ENCODE measurements at places on chromosomes 7 and 10.

GRCh38 chr10:44978570-44979280 is at the start of gene DEPP1:
TSS of gene DEPP1 (minus strand) at chr10:44978809. CDS start at chr10:44978030, 779 bp downstream.
- DNase-seq, result no peak

DNA sequence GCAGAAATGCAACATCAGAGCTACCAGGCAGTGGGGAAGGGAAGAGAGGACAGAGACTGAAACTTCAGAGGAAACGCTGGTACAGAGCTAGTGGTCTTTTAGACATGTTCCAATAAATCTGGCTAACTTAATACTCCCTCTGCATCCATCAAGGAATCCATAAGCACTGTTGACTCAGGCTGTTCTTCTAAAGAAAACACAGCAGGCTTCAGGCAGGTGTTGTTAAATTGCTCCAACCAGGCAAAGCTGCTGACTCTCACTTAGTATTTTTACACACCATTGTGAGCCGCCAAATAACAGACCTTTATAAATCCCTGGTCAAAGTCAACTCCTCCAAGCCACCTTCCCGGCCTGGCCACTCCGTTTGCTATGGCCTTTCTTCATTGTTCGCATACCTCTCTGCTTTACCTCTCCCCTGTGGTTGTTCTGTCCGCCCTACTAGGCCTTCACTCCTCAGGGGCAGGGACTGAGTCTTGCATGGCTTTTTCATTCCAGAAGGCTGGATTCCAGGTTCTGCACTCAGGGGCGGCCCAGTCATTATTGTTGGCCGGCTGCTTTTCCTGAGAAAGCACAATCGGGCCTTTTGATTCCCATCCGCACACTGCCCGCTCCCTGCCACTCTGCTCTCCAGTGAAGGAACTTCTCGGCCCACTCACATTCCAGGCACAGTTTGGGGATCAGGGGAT is 18.4 kb downstream of the CREB3L2 start:
- no peak for DNase-seq

- no peak for DNase-seq
Observed at GRCh38 chr10:93437946-93438612, 44.1 kb downstream of the MYOF start.

DNA sequence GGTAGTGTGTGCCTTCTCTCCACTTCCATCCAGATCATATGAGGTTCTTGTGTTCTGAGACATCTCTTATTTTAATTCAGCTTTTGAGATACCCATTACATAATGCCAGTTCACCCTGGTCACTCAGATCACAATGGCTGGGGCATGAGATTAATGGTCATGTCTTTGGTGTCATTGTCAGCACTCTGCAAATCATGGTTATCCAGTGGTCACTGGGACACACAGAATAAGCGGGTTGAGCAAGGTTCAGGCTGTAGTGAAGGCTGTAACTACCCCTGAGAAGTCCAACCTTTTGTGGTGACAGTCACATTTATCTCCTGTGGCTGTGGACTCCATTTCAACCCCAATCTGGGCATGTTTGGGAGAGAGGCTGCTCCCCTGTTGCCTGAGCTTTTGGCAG is 35.8 kb downstream of the SORCS3 start:
- DNase-seq, result no peak

GRCh38 chr10:52571018-52571417 is 201.6 kb downstream of the MBL2 start:
- no peak for DNase-seq

GRCh38 chr10:43355749-43356371 is 15.6 kb upstream of the FXYD4 start:
- DNase-seq, result no peak

DNA sequence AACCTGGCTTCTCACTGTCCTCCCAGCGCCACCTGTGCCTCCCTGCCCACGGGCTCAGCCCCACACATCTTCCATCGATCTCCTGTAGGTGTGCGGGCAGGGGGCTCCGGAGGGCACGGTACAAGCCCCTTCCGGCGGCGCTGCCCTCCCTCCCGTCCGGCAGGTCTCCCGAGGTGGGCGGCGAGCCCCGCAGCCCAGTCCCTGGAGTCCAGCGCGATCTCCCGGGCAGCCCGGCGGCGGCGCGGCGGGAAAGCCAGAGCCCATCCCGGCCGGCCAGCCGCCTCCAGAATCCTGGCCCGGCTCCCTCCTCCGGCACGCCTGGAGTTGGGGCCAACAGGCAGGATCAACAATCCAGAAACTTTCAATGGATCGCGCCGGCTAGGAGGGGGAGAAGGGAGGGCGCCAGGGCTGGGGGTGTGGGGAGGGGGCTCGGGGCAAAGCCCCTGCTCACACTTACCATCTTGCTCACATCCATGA is 100.1 kb downstream of the HIP1 start:
- DNase-seq, result no peak

DNA sequence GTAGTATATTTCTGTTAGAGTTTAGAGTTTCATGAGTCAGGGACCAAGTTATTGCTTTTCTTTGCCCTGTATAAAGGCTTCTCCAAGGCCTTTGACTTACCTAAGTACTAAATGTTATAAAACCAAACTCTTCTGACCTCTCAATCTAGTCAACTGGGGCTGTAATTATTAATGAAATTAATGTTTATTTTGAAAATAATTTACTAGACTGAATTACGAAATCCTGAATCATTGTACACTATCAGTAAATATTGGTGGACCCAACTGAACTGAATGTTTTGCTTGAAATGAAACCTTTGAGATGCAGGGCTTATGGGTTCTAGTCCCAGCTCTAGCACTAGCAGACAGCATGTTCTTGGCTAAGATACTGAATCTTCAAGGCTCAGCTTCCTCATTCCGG is 1.7 kb upstream of the CYP2C9 start:
- DNase-seq, result no peak

- DNase-seq, result no peak
Observed at GRCh38 chr10:11396311-11396955, 215.0 kb downstream of the USP6NL start.

DNA sequence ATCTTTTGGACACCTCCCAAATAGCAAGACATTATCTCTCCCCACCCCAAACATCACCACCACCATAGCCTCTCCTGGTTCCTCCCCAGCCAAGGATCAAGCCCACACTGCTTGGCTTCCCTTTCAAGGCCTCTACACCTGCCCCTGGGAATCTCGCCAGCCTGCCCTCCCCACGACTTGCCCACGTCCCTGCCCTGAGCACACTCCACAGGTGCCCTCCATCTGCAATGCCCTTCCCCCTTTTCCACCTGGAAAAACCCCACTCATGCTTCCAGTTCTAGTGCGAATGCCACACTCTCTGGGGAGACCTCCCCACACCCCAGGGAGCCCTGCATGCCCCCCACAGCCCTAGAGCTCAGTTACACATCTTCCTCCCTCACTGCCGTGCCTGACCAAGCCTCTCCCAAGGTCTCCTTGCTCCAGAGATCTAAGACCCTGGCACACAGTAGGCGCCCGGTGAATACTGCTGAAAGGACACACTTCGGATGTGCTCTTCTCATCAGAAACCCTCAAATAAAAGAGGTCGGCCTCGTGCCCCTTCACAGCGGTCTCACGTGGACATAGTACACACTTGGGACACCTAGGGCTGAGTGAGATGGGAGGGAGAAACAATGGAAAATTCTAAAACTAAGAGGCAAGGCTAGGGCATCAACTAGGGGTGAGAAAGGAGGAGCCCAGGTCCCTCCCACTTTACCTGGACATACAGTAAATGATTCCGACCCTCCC is 91.4 kb downstream of the DLG5 start:
- DNase-seq, result no peak

DNA sequence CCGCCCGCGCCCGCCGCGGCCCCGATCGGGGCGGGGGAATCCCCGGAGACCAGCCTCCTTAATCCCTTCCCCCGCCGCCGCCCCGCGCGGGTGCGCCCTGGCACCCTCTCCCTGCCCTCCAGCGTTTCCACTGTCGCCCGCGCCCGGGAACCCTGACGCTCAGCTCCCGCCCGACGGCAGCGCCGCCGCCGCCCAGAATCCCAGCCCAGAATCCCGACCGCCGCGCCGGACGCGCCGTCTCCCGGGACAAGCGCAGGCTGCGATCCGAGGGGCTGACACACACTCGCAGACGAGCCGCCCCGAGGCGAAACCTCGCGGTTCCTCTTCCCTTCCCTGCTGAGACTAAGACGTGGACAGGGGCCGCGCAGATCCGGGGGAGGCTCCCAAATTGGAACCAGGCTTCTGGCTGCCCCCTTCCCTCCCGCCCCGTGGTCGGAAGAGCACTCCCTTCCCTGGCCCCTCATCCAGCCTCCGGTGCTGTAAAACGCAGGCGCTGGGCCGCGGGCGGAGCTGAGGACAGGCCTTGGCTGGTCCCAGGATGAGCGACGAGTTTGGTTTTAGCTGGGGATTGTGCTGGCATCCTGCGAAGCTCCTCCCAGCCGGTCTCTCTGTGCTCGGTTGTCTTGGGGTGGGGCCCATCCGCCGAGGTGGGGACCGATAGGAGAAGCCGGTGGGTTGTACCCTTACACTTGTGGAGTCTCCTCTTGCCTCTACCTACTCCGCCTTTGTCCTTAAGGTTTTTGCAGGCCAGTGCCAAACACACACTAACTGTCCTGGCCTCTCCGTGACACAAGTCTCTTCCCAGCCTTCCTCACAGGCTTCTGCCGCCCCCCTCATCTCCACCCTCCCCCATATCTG is 1.1 kb downstream of the MARVELD1 start:
- no peak for DNase-seq

DNA sequence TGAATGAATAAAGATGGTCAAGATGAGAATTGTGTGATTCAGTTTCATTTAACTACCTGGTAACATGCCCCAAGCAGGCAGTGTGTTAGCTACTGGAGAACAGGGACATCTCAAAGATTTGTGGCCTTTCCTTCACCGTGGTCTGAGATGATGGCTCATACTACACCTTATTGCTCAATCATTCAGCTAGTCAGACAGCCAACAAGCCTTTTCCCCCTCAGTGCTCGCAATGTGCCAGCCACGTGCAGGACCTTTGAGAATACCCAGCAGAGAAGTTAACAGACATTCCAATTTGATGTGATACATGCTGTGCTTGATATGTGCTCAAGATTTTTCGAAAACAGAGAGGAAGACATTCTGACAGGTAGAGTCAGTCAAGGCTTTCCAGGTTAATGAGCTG is 562.8 kb downstream of the SUGCT start:
- DNase-seq, result no peak

- DNase-seq, result no peak
Observed at GRCh38 chr7:137932881-137933269, 69.0 kb downstream of the CREB3L2 start.

DNA sequence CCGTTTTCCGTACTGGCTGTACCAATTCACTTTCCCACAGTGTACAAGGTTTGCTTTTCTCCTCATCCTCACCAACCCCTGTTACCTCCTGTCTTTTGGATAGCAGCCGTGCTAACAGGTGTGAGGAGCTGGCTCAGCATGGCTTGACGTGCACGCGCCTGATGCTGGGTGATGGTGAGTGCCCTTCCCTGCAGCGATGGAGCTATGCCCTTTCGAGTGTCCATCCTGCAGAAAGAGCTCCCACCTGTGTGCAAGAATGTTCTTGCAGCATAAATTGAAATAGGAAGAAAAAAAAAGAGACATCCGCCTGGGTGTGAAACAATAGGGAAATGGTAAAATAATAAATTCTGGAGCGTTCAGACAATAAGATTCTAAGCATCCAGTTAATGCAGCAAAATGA is 9.5 kb upstream of the UBE3C start:
- DNase-seq, result no peak

GRCh38 chr7:155344270-155344617 is 46.6 kb downstream of the INSIG1 start:
- no peak for DNase-seq

DNA sequence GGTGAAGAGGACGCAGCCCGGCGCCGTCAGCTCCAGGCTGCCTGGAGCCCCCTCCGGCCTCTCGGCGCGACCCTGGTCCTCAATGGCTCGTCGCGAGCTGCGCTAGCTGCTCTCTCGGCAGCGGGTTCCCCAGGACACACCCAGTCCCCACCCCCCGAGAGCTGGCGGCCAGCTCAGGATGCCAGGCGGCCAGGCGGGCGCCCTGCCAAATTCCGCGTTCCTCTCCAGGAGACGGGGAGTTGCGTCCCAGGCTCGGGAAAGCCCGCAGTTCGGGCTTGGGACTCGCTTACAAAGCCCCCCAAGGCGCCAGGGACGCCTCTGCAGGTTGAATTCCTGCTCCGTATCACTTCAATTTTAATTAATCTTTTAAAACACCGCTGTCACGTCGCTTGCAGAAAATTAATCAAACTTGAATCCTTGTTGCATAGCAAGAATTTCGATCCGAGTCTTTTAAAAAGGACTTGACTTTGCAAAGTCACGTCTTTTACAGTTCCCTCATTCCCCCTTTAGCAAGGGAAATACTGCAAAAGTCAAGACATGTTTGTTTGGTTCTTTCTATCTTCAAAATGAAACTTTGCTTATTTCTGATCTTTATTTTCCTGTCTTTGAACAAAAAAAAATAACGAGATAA is 28.2 kb downstream of the SKIDA1 start:
- DNase-seq, result no peak

GRCh38 chr7:44292876-44293560 is 32.4 kb downstream of the CAMK2B start:
- no peak for DNase-seq

DNA sequence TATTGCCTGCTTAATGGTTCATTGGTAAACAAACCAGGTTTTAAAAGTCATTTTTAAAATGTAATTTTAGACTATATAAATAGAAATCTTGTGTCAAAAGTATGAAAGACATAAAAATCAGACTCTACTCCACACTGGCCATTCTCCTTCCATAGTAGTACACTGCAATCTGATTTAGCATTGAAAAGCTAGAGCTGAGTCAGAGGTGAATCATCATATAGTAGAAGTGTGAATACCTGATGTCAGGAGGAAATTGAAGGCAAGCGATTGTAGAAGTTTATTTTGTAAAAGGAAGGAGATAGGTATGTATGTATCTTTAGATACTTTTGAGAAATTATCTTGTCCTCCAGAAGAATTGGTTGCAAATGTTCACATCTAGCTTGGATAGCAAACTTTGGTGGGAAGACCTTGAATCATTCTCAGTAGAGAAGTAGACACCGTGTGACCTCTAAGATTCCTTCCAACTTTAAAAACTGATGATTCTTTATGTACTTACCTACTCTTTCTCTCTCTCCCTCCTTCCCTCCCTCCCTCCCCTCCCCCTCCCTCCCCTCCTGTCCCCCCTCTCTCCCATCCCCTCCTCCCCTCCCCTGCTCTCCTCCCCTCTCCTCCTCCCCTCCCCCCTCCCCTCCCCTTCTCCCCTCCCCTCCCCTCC is 88.1 kb downstream of the BTAF1 start:
- no peak for DNase-seq

GRCh38 chr7:90455163-90456030 is 14.0 kb upstream of the PTTG1IP2 start:
- DNase-seq, result peak; percentile 83

- no peak for DNase-seq
Observed at GRCh38 chr10:52318136-52318701, 4.1 kb downstream of the DKK1 start.

Data from Karpas-422 (cell line).